ENCODE measurements at places on chromosomes 7 and 10.

- DNase-seq: no peak
Observed at GRCh38 chr7:91835091-91835825, 45.2 kb downstream of the MTERF1 start.

DNA sequence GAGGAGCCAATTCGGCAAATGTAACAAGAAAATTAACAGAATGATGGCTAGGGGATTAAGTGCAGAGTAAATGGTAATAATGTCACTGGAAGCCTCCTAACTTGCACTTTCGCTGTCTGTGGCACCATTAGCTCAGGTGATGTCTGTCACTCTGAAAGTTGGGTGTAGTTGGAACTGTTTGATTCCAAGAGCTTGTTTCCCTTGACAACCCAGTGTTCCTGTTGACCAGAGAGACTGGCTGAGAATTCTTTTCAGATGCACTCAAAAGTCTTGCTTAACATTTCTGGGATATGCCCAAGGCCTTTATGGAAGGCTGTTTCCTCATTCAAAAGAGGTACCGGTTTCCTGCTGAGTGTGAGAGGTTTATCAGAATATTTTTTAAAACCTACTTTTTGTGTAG lies 49.6 kb downstream of the PLPP4 start:
- no peak for DNase-seq

DNA sequence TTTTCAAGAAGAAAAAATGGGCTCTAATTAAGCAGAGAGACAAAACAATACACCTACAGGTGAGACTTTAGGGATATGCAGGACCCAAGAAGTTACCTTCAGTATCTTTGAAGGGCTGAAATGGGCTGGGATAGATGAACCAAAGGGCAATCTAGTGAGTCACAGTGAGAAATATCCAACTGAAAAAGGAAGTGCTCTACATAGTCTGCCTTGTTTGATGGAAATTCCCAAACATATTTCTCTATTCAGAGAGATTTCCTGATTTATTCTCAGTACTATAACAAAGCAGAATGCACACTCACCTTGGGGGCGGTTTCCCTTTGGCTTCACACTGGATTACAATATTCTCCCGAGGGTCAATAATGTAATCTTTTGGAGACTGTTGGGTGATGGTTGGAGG lies 104.1 kb upstream of the LAMB4 start:
- no peak for DNase-seq

DNA sequence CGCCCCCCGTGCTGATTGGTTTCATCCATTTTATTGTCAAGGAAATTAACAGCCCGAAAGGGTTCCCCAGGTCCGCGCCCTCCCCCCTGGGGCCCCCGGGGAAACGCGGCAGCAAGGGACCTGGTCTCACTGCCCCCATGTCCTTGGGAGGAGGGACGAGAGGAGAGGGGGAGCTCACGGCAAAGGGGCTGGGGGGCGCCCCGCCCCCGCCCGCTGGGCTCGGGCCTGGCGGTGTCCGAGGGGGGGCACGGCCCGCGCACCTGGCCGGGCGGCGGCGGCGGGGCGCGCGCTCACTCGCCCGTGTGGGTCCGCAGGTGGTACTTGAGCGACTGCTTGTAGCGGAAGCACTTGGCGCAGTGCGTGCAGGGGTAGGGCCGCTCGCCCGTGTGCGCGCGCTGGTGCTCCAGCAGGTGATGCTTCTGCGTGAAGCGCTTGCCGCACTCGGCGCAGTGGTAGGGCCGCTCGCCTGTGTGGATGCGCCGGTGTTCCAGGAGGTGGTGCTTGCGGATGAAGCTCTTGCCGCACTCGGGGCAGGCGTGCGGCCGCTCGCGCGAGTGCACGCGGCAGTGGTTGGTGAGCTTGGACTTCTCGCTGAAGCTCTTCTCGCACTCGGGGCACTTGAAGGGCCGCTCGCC lies 29.3 kb downstream of the ZNF777 start:
- DNase-seq: no peak

DNA sequence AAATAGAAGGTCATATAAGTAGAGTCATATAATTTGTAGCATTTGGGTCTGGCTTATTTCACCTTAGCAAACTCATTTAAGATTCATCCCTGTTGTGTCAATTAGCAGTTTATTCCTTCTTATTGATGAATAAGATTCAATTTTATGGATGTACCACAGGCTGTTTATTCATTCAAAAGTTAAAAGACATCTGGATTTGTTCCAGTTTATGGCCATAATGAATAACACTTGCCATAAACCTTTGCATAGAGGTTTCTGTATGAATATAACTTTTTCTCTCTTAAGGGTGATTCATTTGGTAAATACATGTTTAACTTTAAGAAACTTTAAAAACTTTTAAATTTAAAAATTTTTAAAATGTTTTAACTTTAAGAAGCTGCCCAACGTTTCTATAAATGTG lies 66.4 kb downstream of the CPED1 start:
- DNase-seq: no peak

- no peak for DNase-seq
Observed at GRCh38 chr7:107995184-107996071, 7.5 kb downstream of the LAMB1 start.

DNA sequence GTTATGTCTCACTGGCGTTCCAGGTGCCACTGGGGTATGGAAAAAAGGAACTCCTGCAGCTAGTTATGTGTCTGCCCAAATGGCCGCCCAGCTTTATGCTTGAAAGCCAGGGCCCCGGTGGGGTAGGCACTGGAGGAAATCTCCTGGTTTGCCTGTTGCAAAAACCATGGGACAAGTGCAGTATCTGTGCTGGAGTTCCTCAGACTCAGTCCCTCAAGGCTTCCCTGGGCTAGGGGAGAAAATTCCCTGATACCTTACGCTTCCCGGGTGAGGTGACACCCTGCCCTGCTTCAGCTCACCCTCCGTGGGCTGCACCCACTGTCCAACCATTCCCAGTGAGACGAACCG lies 90.3 kb upstream of the CDK6 start:
- no peak for DNase-seq

GRCh38 chr10:80139265-80139664 lies 6.7 kb downstream of the PLAC9 start:
- no peak for DNase-seq

- no peak for DNase-seq
Observed at GRCh38 chr7:155581107-155581830, 34.9 kb upstream of the CNPY1 start.

GRCh38 chr7:96135241-96135640 lies 186.7 kb downstream of the SLC25A13 start:
- no peak for DNase-seq

- no peak for DNase-seq
Observed at GRCh38 chr10:112790921-112791320, 159.1 kb upstream of the TCF7L2 start.

DNA sequence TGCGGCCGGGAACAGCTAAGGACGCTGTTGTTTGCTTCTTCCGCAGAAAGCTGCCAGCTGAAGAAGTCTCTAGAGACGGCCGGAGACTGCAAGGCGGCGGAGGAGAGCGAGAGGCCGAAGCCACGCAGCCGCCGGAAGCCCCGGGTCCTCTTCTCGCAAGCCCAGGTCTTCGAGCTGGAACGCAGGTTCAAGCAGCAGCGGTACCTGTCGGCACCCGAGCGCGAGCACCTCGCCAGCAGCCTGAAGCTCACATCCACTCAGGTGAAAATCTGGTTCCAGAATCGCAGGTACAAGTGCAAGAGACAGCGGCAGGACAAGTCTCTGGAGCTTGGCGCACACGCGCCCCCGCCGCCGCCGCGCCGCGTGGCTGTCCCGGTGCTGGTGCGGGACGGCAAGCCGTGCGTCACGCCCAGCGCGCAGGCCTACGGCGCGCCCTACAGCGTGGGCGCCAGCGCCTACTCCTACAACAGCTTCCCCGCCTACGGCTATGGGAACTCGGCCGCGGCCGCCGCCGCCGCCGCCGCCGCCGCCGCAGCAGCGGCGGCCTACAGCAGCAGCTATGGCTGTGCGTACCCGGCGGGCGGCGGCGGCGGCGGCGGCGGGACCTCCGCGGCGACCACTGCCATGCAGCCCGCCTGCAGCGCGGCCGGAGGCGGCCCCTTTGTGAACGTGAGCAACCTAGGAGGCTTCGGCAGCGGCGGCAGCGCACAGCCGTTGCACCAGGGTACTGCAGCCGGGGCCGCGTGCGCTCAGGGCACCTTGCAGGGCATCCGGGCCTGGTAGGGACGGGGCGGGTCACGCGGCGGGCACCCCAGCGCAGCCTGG lies 2.4 kb downstream of the NKX2-3 start:
- DNase-seq: no peak

GRCh38 chr10:113978802-113979201 lies 64.9 kb upstream of the ADRB1 start:
- DNase-seq: no peak

DNA sequence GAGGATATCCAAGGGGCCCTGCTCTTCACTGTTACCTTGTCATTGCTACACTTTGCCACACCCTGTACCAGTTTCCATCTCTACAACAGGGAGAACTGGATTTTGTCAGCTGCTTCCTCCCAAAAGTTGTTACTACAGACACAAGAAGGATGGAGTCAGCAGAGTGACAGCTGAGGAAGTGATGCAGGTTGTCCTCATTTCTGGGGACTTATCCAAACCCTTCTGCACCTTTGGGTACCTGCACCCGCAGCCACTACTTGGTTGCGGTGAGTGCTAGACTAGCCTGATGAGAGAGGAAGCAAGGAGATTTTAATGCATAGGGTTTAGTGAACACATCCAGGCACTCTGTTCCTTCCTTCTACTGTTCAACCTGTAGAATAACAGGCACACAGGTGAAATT lies 281.0 kb downstream of the RPS24 start:
- DNase-seq: no peak

DNA sequence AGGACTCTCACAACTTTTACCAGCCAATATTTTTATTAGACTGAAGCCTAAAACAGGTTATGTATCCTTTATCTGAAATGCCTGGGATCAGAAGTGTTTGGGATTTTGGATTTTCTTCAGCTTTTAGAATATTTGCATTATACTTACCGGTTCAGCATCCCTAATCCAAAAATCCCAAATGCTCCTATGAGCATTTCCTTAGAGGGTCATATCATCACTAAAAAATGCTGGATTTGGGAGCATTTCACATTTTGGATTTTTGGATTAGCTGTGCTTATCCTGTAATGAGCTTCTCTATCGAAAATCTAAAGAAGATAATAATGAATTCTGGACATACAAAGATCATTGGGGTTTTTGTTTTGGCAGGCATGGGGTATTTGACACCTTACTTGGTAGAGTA lies 53.0 kb downstream of the RALA start:
- DNase-seq: no peak

GRCh38 chr10:129027906-129028305 lies 439.1 kb upstream of the MGMT start:
- DNase-seq: no peak

DNA sequence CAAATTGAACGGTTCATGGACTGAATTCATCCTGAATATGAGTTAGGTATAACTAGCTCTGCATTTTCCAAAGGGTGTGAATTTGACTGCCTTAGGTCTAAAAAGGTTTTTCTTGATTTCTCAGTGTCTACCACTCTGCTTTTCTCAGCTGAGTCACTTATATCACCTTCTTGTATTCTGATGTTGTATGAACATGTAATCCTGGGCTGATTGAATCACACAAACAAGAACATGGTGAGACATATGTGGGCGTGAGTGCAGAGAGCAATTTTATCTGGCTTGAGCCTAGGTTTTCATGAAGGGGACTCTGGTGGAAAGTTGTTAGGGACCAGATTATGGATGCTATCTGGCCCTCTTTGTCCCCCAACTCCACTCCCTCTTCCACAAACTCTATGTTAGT lies 239.8 kb downstream of the SUGCT start:
- no peak for DNase-seq

- DNase-seq: no peak
Observed at GRCh38 chr7:88399696-88400240, 93.1 kb upstream of the STEAP4 start.

GRCh38 chr7:90629297-90629918 lies 33.3 kb downstream of the CDK14 start:
- no peak for DNase-seq

DNA sequence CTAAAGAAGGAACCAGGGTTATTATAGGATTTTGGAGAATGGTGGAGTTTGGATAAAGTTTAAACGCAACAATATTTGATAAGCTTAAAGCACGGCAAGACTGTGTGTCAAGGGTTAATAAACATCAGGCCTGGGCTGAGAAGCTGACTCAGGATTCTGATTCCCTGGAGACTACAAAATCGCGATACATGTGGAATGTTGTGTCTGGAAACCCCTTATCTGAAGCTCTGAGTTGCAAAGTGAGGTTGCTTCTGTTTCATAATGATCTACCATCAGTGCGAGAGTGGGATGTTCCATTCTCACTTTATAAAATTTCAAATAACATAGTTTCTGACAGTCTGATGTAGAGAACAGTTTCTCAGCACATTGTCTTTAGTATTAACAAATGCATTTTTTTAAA lies 7.8 kb downstream of the C1GALT1 start:
- no peak for DNase-seq

- DNase-seq: no peak
Observed at GRCh38 chr7:48512892-48513291, 341.6 kb downstream of the ABCA13 start.

- DNase-seq: no peak
Observed at GRCh38 chr10:131272897-131273451, 38.5 kb downstream of the TCERG1L start.

DNA sequence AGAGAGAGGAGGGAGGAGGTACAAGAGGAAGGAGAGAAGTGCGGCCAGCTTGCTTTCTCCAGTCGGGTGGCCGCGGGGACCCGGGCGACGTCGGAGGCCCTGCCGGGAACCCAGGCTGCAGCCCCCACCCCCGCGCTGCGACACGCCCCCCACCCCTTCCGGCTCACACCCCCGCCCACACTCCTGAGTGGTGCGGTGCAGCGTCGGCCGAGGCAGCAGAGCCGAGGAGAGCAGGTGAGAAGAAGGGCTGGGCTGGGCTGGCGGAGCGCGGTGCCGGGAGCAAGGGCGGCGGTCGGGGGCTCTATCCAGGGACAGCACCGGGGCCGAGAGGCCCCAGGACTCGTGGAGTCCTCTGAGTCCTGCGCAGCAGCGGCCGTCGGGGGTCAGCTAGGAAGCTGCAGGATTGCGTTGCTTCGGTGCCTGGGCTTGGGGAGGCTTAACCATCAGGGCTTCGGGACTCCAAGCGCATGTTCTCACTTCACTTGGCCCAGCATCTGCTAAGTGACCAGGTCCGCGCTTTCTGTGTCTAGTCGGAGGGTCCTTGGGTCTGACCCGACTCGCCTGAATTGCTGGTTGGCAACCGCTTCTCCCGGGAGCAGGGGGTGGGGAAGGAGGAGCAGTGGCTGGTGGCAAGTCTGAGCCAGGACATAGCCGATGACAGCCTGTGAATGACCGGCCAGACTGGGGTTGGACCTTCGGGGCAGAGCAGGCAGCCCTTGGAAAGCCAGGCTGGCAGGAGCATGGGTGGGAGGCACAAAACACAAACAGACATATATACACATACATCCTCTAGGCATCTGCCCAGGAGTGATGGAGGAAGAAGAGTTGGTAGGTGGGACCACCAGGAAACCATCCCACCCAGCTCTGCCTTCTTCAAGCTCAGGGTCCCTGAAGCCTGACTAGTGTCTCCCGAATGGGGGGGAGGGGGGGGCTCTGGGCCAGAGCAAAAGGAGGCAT lies 683 bp downstream of the CHAT start:
- no peak for DNase-seq

- DNase-seq: no peak
Observed at GRCh38 chr7:16345979-16346958, 75.1 kb downstream of the CRPPA start.

GRCh38 chr10:60621018-60621417 lies 157.3 kb upstream of the CDK1 start:
- no peak for DNase-seq

All from stimulated activated CD4-positive, alpha-beta T cell treated with anti-CD3 and anti-CD28 coated beads, Interleukin-12 subunit alpha, Interleukin-12 subunit beta, amount 100 ng/mL, for 24 hours (primary cell).